ENCODE measurements at places on chromosomes 16 and 17.
A peak's percentile ranks its signal among the peaks of the same experiment; 100 is the strongest.

DNA sequence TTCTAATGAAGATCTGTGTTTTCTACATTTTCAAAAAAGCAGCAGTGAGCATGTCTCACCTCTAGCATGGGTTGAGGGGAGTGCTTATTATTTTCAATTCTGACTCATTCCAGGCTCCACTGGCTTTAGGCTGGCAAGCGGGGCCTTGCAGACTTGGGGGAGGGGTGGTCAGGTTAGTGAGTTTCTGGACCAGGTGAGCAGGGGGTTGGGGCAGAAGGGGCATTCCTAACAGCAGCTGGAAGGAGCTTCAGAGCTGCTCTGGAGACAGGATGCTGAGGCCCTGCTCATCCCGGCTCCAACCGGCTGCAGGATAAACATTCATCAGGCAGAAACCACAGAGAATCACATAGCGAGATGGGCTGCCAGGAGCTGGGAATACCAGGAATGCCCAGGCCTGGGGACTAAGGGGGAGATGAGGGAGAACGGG lies 10.5 kb upstream of the KRT19 start:
- H3K27ac ChIP-seq, result no peak overlapping the region
- H3K4me1 ChIP-seq, result peaks cover 3% of the 10 kb centered on the region
- H3K36me3 ChIP-seq, result no peaks in the 10 kb centered on the region
- H3K27me3 ChIP-seq, result peaks cover 9% of the 10 kb centered on the region

- H3K27ac ChIP-seq, result no peak overlapping the region
- peaks cover 2% of the 10 kb centered on the region for H3K36me3 ChIP-seq
Measured at GRCh38 chr16:54027062-54027461, 259.5 kb downstream of the IRX3 start.

DNA sequence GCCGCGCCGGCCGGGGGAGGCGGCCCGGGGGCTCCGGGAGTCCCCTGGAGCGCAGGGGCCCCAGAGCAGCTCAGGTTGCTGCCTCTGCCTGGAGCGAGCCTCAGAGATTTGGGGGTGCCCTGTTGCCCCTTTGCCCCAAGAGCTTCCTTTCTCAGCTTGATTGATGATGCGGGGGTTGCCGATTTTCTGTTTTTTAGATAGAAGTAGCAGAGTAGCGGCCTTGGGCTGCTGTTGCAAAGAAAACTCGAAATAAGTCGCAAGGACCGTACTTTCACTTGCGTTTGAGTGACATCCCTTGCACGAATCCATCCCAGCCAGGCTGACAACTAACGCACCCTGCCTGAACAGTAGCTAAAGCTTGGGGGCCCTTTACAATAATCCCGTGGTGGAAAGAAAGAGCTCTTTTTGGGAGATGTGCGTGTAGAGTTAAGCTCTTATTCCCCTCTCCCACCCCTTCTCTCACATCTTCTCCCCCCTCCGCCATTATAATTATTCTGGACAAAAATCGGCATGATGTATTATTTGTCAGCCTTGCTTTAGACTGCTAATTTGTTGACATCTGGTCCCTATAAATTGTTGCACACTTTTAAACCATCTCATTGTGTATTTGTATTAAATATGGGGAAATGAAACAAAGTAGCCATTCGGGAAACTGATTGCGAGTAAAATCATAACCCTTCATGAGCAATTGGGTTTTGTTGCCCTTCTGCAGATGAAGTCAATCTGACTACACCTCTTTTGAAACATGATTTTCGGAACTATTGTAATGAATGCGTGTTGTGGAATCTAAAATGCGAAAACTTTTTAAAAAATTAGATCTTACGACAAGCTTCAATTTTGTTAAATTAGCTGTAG lies 873 bp downstream of the USP10 start:
- peaks cover 3% of the 10 kb centered on the region for H3K27me3 ChIP-seq
- DNase-seq, result peak; percentile 49
- H3K27ac ChIP-seq, result peak overlapping the region; percentile 96

GRCh38 chr16:78163772-78164670 lies 64.6 kb downstream of the WWOX start:
- no peaks in the 10 kb centered on the region for H3K27me3 ChIP-seq
- DNase-seq, result no peak
- H3K27ac ChIP-seq, result no peak overlapping the region
- H3K4me1 ChIP-seq, result no peaks in the 10 kb centered on the region
- H3K4me3 ChIP-seq, result no peak overlapping the region

- no peaks in the 10 kb centered on the region for H3K36me3 ChIP-seq
- peaks cover 35% of the 10 kb centered on the region for H3K27me3 ChIP-seq
- no peak for DNase-seq
- H3K4me1 ChIP-seq, result peaks cover 8% of the 10 kb centered on the region
- H3K27ac ChIP-seq, result no peak overlapping the region
Measured at GRCh38 chr17:15966183-15966878, 21.4 kb downstream of the ADORA2B start.

GRCh38 chr17:18225642-18226283 lies 328 bp downstream of the LLGL1 start:
- H3K27ac ChIP-seq, result peak overlapping the region; percentile 85
- no peak for DNase-seq
- peak overlapping the region; percentile 95 for H3K4me3 ChIP-seq
- H3K27me3 ChIP-seq, result no peaks in the 10 kb centered on the region
- no peaks in the 10 kb centered on the region for H3K36me3 ChIP-seq
- peaks cover 17% of the 10 kb centered on the region for H3K4me1 ChIP-seq

- H3K27ac ChIP-seq, result no peak overlapping the region
- no peaks in the 10 kb centered on the region for H3K4me1 ChIP-seq
- no peak for DNase-seq
- H3K4me3 ChIP-seq, result no peak overlapping the region
Measured at GRCh38 chr17:44581868-44582267, 24.6 kb downstream of the FZD2 start.

DNA sequence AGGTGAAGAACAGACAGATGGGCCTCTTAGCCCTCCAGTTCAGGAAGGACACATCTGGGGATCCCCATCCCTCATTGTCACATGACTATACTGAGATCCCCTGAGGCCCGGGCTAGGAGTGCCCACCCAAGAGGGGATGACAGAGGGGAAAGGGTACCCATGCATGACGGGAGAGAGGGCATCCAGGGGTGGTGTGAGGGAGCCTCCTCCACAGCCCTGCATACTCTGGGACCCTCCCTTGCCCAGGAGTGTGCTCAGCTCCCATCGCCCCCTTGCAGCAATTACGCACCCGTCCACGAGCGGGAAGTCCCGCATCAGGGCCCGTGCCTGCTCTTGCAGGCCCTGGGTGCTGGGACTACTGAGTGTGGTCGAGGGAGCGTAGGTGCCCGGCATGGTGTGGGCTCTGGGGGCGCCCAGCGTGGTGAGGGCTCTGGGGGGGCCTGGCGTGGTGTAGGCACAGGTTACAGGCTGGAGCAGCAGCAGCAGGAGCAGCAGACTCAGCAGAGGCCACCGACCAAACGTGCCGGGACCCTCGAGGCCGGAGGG lies 6.5 kb downstream of the DPEP2 start:
- no peak for DNase-seq
- no peaks in the 10 kb centered on the region for H3K36me3 ChIP-seq
- no peak overlapping the region for H3K4me3 ChIP-seq
- peak overlapping the region; percentile 69 for H3K27ac ChIP-seq

- no peak for DNase-seq
- peaks cover 8% of the 10 kb centered on the region for H3K27me3 ChIP-seq
- no peak overlapping the region for H3K27ac ChIP-seq
- no peak overlapping the region for H3K4me3 ChIP-seq
- no peaks in the 10 kb centered on the region for H3K36me3 ChIP-seq
Measured at GRCh38 chr17:79214940-79215604, 140.4 kb downstream of the ENGASE start.

DNA sequence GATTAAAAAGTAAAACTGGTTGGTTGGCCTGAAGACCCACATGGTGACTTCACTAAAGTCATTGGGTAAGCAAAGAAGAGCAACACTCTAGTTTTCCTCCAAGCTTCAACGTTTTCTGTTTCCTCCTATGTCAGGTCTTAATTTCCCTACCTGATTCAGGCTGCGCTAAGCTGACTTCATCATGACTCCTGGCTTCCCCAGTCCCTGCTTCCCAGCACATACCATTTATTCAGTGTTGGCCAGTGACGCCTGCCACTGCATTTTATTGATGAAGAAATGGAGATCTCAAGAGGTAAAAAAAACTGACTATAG lies 645.3 kb downstream of the WWOX start:
- no peak overlapping the region for H3K27ac ChIP-seq
- DNase-seq, result no peak
- no peak overlapping the region for H3K4me3 ChIP-seq

GRCh38 chr16:66840883-66841282 lies 3.3 kb upstream of the CA7 start:
- H3K4me1 ChIP-seq, result peaks cover 2% of the 10 kb centered on the region
- no peak overlapping the region for H3K4me3 ChIP-seq
- H3K27ac ChIP-seq, result no peak overlapping the region
- H3K36me3 ChIP-seq, result no peaks in the 10 kb centered on the region
- peaks cover 39% of the 10 kb centered on the region for H3K27me3 ChIP-seq

GRCh38 chr17:2777242-2777867 lies 18.9 kb upstream of the RAP1GAP2 start:
- H3K4me1 ChIP-seq, result peaks cover 2% of the 10 kb centered on the region
- no peaks in the 10 kb centered on the region for H3K36me3 ChIP-seq
- H3K27ac ChIP-seq, result no peak overlapping the region
- H3K4me3 ChIP-seq, result no peak overlapping the region
- DNase-seq, result no peak
- H3K27me3 ChIP-seq, result peaks cover 40% of the 10 kb centered on the region

DNA sequence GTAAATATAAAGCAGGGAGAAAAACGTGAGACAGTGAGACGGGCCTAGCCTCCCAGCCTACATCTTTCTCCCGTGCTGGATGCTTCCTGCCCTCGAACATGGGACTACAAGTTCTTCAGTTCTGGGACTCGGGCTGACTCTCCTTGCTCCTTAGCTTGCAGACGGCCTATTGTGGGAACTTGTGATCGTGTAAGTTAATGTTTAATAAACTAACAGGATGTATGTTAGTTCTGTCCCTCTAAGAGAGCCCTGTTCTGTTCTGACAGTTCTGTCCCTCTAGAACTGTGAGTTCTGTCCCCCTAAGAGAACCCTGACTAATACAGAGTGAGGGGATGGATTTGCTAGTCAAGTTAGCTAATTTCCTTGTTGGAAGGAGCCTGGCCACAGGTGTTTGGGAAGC lies 16.7 kb upstream of the MYH10 start:
- no peaks in the 10 kb centered on the region for H3K4me1 ChIP-seq
- no peak overlapping the region for H3K27ac ChIP-seq
- no peak for DNase-seq
- no peaks in the 10 kb centered on the region for H3K36me3 ChIP-seq
- H3K4me3 ChIP-seq, result no peak overlapping the region

DNA sequence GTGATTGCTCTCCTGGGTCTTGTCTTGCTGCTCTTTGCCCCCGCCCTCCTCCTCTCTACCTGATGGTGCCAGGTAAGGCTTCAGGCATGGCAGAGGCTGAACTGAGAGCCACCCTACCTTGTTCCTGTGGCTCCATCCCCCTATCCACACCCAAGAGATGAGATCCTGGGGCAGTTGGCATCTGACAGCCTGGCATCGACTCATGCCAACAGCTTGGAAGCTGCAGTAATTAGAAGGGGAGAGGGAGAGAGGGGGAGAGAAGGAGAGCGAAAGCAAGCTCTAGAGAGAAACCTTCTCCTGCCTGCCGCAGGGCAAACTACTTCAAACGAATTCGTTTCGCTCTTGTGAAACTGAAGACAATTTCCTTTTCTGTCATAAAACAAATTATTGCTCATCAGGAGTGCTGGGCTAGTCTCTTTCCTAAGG lies 13.8 kb upstream of the SP6 start:
- no peak overlapping the region for H3K4me3 ChIP-seq
- H3K27me3 ChIP-seq, result peaks cover 16% of the 10 kb centered on the region
- H3K36me3 ChIP-seq, result no peaks in the 10 kb centered on the region

- DNase-seq, result no peak
- no peak overlapping the region for H3K27ac ChIP-seq
- no peak overlapping the region for H3K4me3 ChIP-seq
- peaks cover 34% of the 10 kb centered on the region for H3K36me3 ChIP-seq
- H3K4me1 ChIP-seq, result no peaks in the 10 kb centered on the region
Measured at GRCh38 chr16:3321816-3322215, 16.5 kb downstream of the ZNF75A start.

GRCh38 chr17:13027246-13027645 lies 9.4 kb upstream of the ELAC2 start:
- no peak overlapping the region for H3K4me3 ChIP-seq
- peaks cover 5% of the 10 kb centered on the region for H3K4me1 ChIP-seq
- peaks cover 5% of the 10 kb centered on the region for H3K27me3 ChIP-seq
- H3K36me3 ChIP-seq, result no peaks in the 10 kb centered on the region

DNA sequence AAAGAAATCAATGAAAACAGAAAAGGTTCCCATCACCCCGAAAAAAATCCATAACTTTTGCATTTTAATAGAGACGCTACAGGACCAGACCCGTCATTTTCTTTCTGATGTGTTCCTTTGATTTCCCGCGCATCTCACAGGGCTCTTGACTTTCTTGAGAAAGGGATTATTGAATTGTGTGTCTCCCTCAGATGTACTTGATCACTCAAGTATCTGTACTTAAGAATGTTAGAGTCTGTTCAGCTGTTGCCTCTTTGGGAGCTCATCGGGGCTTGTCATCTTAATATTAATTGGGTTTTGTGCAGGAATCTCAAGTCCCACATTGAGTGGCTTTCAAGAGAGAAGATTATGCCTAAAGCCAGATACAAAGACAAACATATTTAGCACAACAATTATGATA lies 606.4 kb upstream of the SALL1 start:
- H3K27ac ChIP-seq, result no peak overlapping the region
- no peak overlapping the region for H3K4me3 ChIP-seq

DNA sequence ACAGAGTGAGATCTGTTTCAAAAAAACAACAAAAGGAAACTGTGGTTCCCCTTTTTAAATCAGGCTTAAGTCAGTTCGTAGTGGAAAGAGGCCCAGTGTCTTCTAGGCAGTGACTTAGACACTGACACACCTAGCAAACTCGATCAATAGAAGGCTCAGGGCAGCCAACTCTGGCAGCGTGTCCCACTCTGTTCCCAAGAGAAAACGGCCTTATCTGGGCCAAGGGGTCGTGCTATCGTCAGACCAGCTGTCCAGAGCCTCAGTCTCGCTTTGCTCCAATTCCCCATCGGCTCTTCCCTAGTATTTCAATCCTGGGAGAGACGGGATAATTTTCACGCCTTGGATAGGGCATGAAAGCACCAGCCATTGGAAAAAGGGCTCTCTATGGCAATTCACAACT lies 72.9 kb downstream of the SLC5A11 start:
- no peaks in the 10 kb centered on the region for H3K27me3 ChIP-seq
- no peak for DNase-seq
- no peak overlapping the region for H3K27ac ChIP-seq
- H3K4me1 ChIP-seq, result peaks cover 11% of the 10 kb centered on the region
